Mesendoderm (in vitro differentiated cells): ENCODE measurements at places on chromosomes 6 and 20.

- no peaks in the 10 kb centered on the region for H3K36me3 ChIP-seq
- no peak for DNase-seq
- H3K27me3 ChIP-seq = no peaks in the 10 kb centered on the region
- no peak overlapping the region for H3K27ac ChIP-seq
Observed at GRCh38 chr6:31568537-31568961, 3.5 kb upstream of the LTA start.

DNA sequence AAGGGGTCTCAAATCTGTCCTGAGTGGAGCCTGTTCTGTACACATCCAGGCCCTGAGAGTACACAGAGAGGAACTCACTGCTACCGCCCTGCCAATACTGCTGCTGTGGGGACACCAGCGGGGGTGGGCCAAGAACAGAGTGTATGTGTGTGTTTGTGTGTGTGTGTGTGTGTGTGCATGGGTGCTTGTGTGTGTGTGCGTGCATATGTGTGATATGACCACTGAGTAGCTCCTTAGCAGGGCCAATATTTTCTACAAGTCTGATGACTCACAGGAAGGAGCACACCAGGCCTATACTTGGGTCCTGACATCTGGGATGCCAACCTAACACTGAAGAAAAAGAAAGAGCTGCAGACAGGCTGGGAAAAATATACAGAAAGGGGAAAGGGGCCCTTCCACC lies 1.4 kb downstream of the RAET1E start:
- no peak for DNase-seq
- H3K4me3 ChIP-seq = no peak overlapping the region
- H3K4me1 ChIP-seq = no peaks in the 10 kb centered on the region
- H3K27me3 ChIP-seq = no peaks in the 10 kb centered on the region

DNA sequence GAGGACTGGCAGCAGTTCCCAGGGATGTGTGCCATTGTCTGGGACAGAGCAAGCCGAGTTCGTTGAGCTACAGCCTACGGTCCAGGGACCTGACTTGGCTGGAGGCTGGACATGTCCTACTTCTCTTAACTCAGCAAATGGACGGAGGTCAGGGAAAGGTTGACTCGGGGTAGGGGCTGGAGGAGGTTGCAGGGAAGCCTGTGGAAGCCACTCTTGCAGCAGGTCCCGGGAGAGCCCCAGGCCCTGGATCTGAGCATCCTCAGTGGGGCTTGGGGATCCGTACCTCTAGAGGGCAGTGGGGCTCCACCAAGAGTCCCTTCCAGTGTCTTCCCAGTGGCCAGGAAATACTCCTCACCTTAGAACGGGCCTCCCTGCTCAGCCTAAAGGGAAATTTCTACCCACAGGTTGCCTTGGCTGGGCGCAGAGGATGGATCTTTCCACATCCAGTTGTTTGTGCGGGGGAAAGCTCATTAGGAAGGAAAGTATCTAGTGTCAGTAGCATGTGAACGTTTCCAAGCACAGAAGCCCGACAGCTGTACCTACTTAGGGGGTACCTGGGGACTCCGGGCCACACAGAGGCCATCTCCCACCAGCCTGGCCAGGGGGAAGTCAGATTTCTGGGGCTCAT lies 170.2 kb downstream of the NFATC2 start:
- no peak overlapping the region for H3K27ac ChIP-seq
- H3K36me3 ChIP-seq = no peaks in the 10 kb centered on the region
- peak; percentile 85 for DNase-seq
- H3K4me3 ChIP-seq = no peak overlapping the region

GRCh38 chr6:144104898-144105487 lies 9.6 kb upstream of the SF3B5 start:
- no peaks in the 10 kb centered on the region for H3K36me3 ChIP-seq
- H3K27ac ChIP-seq = no peak overlapping the region
- no peaks in the 10 kb centered on the region for H3K27me3 ChIP-seq
- H3K4me3 ChIP-seq = no peak overlapping the region
- H3K4me1 ChIP-seq = no peaks in the 10 kb centered on the region

GRCh38 chr20:33167859-33168258 lies at the start of gene BPIFA2:
BPIFA2 (plus strand) TSS chr20:33168159; CDS start chr20:33169146, 987 bp downstream.
- H3K4me3 ChIP-seq = no peak within 1 kb of the TSS
- no peak within 1 kb of the TSS for H3K27ac ChIP-seq
- DNase-seq = no peak
- no peaks in the 10 kb centered on the region for H3K4me1 ChIP-seq
- H3K27me3 ChIP-seq = no peaks in the 10 kb centered on the region

GRCh38 chr20:11387189-11387754 lies 530.4 kb upstream of the BTBD3 start:
- H3K4me1 ChIP-seq = no peaks in the 10 kb centered on the region
- DNase-seq = no peak
- H3K27me3 ChIP-seq = no peaks in the 10 kb centered on the region
- no peak overlapping the region for H3K27ac ChIP-seq
- H3K4me3 ChIP-seq = no peak overlapping the region

GRCh38 chr6:89215391-89215790 lies 1.8 kb downstream of the GABRR1 start:
- H3K4me1 ChIP-seq = no peaks in the 10 kb centered on the region
- no peak overlapping the region for H3K4me3 ChIP-seq
- no peak overlapping the region for H3K27ac ChIP-seq
- H3K36me3 ChIP-seq = no peaks in the 10 kb centered on the region

DNA sequence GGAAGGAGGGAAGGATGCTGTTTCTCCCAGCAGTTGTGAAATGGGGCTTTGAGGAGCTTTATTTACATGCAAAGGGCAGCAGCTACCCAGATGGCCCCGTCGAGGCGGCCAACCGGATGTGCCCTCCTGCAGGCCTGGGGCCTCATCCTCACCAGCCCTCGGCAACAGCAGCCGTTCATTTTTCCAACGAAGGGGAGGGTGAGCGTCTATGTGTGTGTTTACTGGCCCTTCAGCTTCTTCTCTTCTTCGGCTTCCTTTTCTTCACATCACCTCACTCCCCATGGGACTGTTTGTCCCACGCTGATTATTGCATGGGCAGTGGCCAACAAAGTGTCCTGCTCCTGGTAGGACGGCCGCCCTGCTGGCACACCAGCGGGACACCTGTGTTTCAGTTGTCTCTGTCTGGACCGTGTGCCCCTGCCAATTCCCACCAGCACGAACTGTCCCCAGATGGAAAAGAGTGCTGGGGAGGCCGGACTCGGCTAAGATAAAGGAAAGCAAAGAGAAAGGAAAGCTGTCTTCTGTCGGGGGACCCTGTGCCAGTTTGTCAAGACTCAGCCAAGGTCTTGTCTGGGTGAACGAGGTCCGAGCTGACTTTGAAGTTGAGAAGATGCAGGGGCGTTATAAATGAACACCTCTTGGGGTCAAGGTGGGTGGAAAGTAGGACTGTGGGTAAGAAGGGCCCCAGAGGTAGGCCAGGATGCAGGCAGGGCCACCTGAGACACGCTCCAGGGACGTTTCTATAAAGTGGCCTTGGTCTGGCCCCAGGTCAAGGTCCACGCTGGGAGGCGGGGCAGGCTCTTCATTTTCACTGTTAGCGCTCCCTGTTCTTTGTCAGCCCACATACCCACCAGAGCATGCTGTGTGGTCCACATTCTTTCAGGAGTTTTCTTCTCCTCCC lies 57.0 kb downstream of the FAM50B start:
- no peak overlapping the region for H3K4me3 ChIP-seq
- H3K4me1 ChIP-seq = peaks cover 7% of the 10 kb centered on the region

GRCh38 chr6:43668151-43669028 lies 19.2 kb downstream of the MRPS18A start:
- H3K4me1 ChIP-seq = peaks cover 15% of the 10 kb centered on the region
- H3K36me3 ChIP-seq = peaks cover 3% of the 10 kb centered on the region
- no peak overlapping the region for H3K27ac ChIP-seq
- H3K27me3 ChIP-seq = no peaks in the 10 kb centered on the region
- peak; percentile 92 for DNase-seq

DNA sequence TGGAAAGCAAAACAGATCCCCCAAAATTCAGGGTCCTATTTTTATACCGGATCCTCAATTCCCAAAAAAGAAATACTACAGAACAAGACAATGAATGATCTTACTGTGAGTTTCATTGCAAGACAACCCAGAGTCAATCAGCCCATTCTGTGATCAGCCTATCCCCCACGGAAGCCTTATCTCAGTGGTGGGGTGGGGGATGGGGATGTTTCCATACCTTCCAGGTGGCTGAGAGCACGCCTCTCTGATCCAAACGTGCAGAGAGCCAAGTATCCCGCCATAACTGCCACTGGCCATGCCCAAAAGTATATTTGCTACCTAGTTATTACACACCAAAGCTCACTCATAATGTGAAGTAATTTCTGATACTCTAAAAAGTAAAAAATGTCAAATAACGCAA lies 15.1 kb downstream of the WFDC2 start:
- H3K4me3 ChIP-seq = no peak overlapping the region
- H3K27me3 ChIP-seq = no peaks in the 10 kb centered on the region
- H3K36me3 ChIP-seq = no peaks in the 10 kb centered on the region
- peaks cover 5% of the 10 kb centered on the region for H3K4me1 ChIP-seq
- peak; percentile 66 for DNase-seq

DNA sequence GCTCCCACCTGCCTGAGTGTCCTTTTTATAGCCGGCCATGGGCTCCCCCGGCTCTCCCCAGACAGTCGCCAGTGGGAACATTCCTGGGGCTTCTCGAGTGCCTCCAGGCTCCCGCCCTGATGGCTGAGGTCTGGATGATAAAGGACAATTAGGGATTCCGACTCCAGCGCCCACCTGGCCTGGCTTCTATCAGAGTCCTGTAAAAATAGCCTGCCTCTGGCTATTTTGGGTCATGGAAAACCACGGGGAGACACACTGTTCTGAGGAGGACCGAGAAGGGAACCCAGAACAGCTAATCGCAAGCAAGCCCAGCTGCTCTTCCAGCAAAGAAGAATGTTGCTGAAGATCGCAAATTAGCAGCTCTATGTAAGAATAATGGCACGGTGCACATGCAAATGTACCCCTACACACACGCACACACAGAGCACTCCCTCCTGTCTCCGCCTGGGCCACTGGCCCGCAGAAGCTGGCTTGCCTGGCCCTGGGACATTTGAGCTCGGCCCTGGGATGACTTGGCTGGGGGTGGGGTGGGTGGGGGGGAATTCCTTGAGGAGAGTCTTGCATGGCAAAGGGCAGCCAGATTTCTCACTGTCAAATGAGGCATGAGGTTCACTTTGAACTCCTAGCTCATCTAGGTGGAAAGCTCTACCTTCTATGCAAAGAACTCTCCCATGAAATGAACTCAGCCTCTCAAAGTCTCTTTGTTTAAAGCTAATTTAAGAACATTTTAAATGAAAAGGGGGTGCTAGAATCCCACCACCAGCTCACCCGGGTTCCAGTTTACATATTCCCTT lies 55.3 kb downstream of the CTCFL start:
- peak; percentile 61 for DNase-seq
- no peak overlapping the region for H3K27ac ChIP-seq
- H3K4me3 ChIP-seq = no peak overlapping the region
- no peaks in the 10 kb centered on the region for H3K36me3 ChIP-seq
- H3K27me3 ChIP-seq = no peaks in the 10 kb centered on the region

DNA sequence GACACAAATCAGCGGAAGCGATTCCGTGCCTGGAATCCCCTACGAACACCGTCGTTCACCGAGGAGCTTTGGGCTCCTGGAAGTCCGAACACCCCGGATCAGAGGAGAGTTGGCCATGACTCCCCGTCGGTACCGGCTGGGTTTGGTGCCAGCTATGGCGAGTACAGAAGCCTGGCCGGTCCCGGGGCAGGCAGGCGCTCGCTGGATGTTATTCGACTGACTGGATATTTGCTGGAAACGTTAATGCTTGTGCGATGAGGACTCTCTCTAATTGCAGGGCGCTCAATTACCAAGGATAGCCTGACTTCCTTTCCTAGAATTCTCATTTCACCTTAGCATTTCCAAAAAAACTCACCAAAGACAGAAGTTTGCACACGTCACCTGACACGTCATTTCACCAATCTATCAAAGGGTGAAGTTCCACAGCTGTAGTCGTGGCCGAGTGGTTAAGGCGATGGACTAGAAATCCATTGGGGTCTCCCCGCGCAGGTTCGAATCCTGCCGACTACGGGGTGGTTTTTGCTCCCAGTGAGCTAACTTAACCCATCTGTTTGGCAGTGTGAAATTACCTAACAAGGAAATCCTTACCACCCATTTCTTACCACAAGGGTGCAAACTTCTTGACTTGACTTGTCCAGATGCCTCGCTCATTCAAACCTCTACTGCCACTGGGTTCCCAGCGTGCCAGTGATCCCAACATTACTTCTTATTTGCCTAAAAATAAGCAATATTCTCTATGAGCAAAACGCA lies 22.7 kb upstream of the ZNF184 start:
- H3K27me3 ChIP-seq = no peaks in the 10 kb centered on the region
- no peaks in the 10 kb centered on the region for H3K4me1 ChIP-seq
- no peaks in the 10 kb centered on the region for H3K36me3 ChIP-seq

DNA sequence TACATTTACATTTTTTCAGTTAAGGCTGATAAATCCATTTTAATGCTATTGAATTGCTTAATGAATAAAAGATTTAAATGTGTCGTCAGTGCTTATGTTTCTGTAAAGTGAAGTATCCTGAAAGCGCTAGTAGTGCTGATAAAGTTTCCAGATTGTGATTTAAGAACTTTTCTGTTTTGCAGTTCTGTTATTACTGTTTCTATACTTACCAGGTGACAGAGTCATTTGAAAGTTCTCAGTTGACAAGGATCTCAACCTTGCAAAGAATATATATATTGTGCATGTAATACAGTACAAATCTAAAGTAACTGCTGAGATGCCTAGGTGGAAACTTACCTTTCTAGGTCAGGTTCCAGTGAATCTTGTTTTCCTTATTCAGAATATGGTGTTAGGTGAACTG lies 201.8 kb downstream of the ARID1B start:
- DNase-seq = no peak
- no peaks in the 10 kb centered on the region for H3K27me3 ChIP-seq
- H3K36me3 ChIP-seq = no peaks in the 10 kb centered on the region
- H3K4me3 ChIP-seq = no peak overlapping the region

DNA sequence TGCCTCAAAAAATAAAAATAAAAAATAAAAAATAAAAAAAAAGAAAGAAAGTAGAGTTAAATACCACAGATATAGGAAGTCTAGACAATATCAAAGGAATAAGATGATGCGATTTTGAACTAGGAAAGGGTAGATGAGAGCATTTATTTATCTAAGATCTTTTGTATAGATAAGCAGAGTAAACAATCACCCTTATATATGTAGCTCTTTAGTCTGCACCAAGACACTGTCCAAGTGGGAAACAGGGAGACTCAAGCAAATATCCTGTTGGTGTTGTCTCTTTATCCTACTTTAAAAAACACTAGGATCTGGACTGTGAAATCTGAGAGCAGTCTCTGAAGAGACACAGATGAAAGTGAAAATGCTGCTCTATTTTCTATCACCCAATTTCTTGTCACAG lies 587.0 kb upstream of the FLRT3 start:
- H3K4me3 ChIP-seq = no peak overlapping the region
- no peaks in the 10 kb centered on the region for H3K27me3 ChIP-seq

GRCh38 chr6:161884782-161885181 lies 610.9 kb upstream of the AGPAT4 start:
- no peak for DNase-seq
- H3K36me3 ChIP-seq = no peaks in the 10 kb centered on the region
- no peak overlapping the region for H3K27ac ChIP-seq
- no peaks in the 10 kb centered on the region for H3K27me3 ChIP-seq

GRCh38 chr6:3364391-3364790 lies 92.5 kb downstream of the SLC22A23 start:
- H3K4me1 ChIP-seq = no peaks in the 10 kb centered on the region
- H3K4me3 ChIP-seq = no peak overlapping the region
- H3K27me3 ChIP-seq = no peaks in the 10 kb centered on the region
